ENCODE measurements at places on chromosomes 1 and 21.
A peak's percentile ranks its signal among the peaks of the same experiment; 100 is the strongest.

GRCh38 chr1:218479436-218480115, 134.4 kb downstream of the TGFB2 start:
- DNase-seq, result peak; percentile 90

DNA sequence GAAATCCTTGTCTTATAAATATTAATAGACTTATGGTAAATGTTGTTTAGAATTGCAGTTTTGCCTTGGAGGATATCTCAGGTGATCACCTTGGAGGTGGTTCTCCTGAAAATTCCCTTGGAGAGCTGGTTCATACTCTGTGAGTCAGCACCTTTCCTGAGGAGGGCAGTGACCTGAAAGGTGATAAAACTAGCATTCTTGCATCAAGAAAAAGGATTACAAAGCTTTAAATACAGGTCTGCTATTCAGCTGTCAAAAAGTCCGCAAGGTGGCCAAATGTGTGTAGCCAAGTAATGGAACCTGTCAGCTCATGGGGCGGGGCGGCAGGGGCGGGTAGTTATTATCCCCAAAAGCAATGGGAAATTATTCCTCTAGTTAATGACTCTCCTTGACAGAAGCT, 52.8 kb upstream of the EDARADD start:
- DNase-seq, result no peak

DNA sequence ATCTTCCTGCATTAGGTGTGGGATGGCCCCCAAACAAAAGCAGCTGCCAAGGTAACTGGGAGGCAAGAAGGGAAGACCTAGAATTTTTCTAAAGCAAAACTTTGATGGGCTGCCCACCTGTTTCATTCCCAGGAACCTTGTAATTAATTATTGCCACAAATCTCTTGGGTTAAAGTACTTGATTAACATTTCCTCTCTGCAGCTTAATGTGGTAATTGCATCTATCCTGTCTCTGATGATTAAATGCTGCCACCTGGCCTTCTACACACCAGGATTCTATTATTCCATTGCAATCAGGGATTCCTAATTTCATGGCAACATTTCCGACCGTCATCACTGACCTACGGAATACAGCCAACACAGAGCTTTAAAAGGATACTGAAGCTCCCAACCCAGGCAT, 68.3 kb upstream of the RC3H1 start:
- DNase-seq, result no peak

- DNase-seq, result no peak
Observed at GRCh38 chr1:170666541-170667254, 2.8 kb downstream of the PRRX1 start.

DNA sequence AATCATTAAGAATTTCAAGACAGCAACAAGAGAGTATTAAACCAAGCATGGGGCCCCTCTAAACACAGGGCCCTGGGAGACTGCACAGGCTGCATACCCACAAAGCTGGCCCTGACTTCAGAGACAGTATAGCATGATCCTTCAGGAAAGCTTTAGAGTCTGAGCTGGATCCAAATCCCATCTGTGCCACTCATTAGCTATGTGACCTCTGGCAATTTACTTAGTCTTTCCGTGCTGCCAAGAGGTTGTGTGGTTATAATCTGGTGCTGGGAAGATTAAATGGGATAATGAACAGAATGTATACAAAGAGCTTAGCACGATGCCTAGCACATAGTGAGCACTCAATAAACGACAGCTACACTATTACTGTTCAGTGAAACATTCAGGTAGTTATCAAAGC, 4.0 kb downstream of the PHC2 start:
- DNase-seq, result no peak

DNA sequence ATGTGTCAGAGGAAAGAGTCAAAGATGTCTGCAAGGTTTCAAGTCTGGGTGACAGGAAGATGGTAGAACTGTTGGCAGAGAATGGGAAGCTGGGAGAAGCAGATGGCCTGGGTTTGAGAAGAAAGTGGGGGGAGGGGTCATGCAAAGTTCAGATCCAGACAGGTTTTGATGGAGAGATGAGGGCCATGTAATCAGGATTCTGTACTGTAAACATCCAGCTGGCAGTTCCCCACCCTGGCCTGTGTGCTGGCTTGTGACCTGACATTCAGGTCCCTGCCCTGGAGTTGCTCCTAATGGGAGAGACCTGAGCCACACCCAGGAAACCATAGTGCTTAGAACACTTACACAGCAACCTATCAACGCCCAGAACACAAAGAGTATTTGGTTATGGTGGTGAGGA, 15.6 kb upstream of the ETV3 start:
- DNase-seq, result no peak

- DNase-seq, result no peak
Observed at GRCh38 chr1:20508411-20508771, 440 bp upstream of the MUL1 start.

- no peak for DNase-seq
Observed at GRCh38 chr1:20095564-20096434, 23.5 kb downstream of the PLA2G2D start.

- DNase-seq, result peak; percentile 46
Observed at GRCh38 chr1:162822391-162823200, 32.1 kb downstream of the HSD17B7 start.

DNA sequence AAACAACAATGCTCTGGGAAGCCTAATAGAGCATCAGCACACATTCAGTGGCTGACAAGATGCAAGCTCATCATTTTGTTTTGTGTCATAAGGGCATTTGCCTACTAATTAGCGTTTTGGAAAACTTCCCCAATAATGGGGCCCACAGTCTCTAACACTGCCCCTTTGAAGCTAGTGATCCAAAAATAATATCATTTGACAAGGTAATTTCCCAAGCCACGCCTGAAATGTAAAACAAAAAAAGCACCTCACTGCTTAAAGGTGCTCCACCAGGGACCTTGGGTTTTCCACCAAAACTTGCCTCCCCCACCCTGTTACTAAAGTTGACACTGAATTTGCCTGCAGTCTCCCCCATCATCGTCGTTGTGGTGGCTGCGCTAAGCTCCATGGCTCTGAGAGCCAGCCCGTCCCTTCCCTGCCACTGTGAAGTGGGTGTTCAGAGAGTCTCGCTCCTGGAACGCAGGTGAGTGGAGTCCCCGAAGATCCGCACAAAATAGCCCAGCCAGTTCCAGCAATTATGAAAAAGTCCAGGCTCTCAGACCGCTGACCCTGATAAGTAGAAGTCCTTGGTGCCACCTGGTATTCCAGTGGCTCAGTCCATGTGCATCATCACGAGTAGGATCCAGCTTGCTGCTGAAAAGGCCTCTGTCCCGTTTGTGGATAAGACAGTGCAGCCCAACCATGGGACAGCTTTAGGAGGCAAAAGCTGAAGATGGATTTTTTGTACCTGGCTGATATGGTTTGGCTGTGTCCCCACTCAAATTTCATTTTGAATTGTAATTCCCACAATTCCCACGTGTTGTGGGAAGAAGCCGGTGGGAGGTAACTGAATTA, 52.2 kb downstream of the RAB3GAP2 start:
- no peak for DNase-seq

DNA sequence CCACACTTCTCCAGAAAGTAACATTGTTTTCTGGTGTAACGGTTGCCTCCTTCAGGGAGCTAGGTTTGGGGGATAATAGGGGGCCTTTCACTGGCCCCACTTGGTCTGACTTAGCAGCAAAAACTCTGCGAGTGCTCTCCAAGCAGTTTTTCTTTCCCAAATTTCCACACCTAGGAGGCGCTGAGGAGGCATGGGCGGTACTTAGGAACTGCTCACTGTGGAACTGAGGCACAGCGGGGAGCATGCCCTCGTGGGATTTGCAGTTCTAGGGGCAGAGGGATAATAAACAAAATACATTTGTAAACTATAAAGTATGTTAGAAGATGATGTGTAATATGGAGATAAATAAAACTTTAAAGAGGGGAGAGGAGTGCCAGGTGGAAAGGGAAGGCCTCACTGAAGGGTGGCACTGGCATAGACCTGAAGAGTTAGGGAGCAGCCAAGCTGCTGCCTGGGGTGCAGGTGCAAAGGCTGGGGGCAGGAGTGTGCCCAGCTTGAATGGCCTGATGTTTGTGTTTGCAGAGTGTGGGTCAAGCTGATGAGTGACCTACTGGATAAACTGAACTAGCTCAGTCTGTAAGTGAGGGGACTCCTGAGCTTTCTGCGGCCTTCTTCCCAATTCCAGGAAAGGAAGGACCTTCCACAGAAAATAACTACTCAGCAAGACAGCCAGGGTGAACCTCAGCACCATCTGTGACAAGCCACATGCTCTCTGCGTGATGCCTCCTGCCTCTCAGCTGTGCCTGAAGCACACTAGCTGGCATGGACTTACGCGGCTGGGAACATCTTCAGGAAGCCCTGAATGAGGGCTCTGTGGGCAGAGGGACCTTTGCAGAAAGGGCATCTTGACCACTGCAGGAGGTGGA, 1.9 kb downstream of the EPHX1 start:
- DNase-seq, result no peak

GRCh38 chr1:8476006-8476405, 158.1 kb downstream of the SLC45A1 start:
- DNase-seq, result no peak

DNA sequence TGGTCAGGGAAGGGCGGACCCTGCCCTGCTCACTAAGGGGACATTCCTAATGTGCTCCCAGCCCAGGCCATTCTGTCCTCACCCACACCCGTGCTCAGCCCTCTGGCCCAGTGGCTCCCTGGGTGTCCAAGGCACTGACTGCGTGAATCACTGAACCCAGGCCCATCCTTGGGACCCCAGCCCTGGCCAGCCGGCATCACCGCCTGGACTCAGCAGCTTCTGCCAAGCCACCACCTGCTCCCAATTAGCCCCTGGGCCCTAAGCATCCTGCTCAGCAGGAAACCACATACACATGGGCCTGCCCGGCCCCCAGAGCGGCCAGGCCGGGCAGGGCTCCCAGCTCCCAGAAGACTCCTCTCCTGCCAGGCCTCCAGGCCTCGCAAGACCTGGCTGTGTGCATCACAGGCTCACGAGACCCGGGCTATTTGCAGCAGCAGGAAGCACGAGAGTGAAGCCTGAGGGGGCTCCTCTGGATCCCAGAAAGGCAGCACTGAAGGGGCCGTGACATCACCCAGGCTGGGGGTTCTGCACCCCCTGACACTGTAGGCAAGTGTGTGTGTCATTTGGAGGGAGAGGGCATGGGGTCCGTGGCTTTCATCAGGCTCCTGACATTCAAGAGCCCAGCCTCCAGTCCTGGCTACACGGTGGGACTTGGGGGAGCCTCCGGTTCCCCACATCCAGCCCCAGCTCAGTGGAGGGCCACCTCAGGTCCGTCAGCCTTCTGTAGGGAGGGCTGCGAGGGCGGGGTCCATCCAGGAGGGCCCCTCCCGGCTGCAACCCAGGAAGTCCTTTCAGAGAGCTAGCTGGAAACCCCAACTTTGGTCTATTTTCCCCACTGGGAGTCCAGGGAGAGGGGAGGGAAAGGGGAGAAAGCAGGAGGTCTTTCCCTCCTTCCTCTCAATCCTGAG, 1.6 kb downstream of the MFAP2 start:
- DNase-seq, result peak; percentile 52

GRCh38 chr1:194181845-194182244, 995.4 kb upstream of the B3GALT2 start:
- no peak for DNase-seq

DNA sequence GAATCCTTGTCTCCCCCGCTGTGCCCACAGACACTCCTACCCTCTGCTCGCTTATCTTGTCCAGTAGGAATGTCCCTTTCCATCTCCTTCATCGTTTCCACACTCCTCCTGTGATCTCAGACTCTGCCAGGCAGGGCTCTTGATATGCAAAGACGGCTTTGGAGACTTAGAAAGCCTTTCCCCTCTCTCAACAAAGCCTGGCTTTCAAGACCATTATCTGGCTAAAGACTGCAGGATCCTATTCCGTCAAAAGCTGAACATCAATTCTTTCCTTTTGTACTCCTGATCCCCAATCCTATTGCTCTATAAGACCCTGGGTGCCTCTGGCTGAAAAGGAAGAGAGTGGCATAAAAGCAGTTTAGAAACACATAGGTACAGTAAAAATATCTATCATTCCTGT, 63.9 kb downstream of the SDC3 start:
- DNase-seq, result no peak

DNA sequence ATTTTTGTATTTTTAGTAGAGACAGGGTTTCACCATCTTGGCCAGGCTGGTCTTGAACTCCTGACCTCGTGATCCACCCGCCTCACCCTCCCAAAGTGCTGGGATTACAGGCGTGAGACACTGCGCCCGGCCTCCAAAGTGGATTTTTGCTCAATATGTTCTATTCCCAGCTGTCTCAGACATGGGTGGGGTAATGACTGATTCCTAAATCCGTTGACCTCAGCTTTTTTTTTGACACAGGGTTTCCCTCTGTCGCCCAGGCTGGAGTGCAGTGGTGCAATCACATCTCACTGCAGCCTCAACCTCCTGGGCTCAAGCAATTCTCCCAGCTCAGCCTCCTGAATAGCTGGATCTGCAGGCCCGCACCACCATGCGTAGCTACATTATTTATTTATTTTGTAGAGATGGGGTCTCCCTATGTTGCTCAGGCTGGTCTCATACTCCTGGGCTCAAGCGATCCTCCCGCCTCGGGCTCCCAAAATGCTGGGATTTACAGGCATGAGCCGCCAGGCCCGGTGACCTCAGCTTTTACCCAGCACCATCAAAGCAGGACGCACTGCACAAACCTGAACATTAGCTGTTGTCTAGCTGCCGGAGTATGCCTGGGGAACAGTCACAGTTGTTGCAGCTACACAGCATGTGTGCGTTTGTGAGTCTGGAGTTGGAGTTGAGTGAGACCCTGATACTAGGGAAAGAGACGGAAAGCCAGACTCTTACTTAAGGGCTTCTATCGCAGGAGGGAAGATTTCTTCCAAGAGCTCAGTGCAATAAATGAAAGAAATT, 43.7 kb upstream of the PSEN2 start:
- DNase-seq, result no peak

- peak; percentile 40 for DNase-seq
Observed at GRCh38 chr1:11787251-11787803, 18.4 kb downstream of the MTHFR start.

DNA sequence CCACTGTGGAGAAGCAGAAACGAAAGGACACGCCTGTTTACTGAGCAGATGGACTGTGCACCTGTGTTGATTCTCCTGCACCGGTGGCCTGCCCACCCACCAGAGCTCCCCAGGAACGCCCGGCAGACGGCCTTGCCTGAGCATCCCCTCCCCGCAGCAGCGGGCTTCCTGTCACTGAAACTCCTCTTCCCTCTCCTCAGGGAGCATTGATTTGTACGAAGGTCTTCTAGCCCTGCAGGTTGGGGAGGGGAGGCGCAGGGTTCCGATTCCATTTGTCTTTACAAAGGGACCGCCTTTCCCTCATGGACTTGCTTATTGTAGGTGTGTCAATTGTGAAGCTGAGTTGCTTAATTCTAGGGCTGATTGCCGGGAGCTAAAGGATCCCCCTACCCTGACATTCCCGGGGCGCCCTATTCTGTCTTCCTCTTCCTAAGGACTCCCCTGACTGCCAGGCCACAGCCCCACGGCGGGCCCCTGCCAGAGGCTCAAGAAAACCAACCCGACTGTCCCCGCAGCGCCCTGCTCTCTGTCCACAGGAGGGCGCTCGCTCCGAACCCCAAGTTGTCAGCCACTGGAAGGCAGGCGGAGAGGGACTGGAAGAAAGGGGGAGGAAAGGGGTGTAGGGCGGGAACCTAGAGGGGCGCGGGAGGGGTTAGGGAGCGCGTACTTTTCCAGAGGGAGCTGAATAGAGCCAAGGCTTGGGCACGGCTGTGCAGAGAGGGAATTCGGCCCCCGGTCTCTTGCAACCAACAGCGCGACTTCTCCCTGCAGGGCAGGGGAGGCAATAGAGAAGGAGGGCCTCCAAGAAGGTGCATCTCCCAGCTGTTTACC, 2.8 kb downstream of the S100A6 start:
- peak; percentile 94 for DNase-seq

GRCh38 chr1:37325010-37325409, 149.4 kb upstream of the ZC3H12A start:
- DNase-seq, result no peak

Measured in A172 (cell line).